ENCODE measurements at places on chromosomes 7 and 10.

GRCh38 chr10:24958721-24959381 lies 6.4 kb upstream of the PRTFDC1 start:
- DNase-seq = peak; percentile 73

GRCh38 chr7:116161728-116162127 lies 48.6 kb upstream of the TES start:
- no peak for DNase-seq

- DNase-seq = no peak
Measured at GRCh38 chr7:74074770-74075169, 8.8 kb upstream of the LIMK1 start.

GRCh38 chr7:1715671-1716074 lies 45.6 kb downstream of the ELFN1 start:
- DNase-seq = no peak

- DNase-seq = peak; percentile 16
Measured at GRCh38 chr10:44752451-44753441, 158.4 kb upstream of the TMEM72 start.

DNA sequence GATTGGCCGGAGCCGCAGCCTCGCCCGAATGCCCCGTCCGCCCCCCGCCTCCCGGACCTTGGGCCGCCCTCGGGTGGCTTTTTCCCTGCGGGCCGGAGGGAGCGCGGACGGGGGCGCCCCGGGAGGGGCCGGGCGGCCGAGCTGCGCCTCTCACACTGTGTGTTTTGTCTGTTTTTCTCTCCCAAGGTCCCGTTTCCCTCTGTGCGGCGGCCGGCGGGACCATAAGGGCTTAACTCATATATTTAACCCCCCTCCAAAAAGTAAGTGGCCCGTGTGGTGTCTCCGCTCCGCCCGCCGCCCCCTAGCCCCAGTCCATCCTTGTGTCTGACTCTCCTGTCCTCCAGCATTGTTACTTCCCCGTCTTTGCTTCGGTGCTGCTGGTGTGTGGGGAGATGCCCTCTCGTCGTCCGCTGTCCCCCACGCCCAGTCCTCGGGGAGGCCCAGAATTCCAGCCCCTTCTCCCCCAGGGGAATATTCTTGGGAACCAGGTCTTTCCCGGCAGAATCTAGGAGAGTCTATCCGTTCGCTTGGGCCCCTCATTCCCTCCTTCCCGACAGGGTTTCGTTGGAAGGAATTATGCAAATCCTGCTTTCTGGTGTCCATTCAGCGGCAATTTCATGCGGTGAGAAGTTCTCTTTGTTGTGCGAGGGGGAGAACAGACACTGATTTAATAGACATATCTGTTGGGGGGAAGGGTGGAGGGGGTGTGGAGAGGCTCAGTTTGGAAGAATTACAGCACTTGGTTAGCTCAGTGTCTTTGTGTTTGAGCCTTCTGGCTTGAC lies 1.3 kb downstream of the LCOR start:
- peak; percentile 65 for DNase-seq

DNA sequence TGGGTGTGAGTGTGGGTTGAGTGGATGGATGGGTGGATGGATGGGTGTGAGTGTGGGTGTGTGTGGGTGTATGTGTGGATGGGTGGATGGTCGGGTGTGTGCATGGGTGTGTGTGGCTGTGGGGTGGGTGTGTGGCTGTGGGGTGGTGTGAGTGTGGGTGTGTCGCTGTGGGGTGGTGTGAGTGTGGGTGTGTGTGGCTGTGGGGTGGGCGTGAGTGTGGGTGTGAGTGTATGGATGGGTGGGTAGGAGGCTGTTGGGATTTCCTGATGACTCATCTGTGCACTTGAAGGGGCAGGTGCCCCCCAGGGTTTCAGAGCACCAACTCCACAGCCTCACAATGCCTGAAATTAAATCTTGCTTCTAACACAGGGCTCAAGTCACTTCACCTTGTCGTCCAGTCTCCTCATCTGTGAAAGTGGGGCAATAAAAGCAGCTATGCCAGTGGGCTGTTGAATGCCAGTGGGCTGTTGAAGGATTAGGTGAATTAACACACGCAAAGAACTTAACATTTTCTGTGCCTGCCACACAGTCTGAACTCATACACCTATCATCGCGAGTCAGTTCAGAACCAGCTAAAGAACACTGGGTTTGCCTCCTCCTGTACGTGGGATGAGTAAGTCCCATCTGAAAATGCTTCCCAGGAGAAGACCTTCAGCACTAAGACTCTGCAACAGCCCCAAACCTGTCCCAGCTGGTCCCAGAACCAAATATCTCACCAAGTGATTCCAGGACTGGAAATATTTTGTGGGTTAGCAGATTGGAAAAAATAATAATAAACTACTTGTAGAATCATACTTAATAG lies 32.0 kb downstream of the SFMBT2 start:
- DNase-seq = no peak

DNA sequence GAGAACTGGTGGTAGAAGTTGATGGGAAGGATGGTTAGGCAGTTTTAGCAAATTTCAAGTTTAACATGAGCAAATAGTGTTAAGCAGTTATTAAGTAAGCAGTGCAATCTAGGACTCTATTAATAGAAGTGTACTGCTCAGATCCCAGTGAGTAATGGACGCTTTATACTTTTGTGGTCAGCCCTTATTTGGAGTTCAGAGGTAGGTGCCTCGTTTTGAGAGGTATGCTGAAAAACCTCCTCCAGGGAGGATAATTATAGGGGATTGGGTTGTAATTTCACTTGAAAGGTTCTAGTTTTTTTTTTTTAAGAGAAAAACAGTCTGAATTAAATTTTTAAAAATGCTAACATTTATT lies 33.5 kb upstream of the CCDC7 start:
- DNase-seq = no peak

DNA sequence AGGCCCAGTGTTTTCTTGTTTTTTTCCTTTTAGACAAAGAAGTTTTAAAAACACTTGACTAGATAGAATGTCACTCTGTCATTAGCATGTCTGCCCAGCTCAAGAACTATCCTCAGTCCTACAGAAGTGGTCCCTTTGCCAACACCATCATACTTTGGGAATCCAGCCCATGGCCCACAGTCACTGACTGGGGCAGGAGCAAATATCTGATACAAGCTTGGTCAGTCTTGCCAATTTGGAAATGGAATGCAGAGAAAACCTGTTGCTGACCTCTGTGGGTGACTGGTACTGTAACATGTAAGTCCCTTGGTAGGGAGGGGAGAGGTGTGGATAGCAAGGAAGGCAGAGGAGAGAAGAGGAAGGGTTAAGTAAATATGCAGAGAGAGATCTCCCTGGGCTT lies 47.8 kb downstream of the IPMK start:
- DNase-seq = no peak

DNA sequence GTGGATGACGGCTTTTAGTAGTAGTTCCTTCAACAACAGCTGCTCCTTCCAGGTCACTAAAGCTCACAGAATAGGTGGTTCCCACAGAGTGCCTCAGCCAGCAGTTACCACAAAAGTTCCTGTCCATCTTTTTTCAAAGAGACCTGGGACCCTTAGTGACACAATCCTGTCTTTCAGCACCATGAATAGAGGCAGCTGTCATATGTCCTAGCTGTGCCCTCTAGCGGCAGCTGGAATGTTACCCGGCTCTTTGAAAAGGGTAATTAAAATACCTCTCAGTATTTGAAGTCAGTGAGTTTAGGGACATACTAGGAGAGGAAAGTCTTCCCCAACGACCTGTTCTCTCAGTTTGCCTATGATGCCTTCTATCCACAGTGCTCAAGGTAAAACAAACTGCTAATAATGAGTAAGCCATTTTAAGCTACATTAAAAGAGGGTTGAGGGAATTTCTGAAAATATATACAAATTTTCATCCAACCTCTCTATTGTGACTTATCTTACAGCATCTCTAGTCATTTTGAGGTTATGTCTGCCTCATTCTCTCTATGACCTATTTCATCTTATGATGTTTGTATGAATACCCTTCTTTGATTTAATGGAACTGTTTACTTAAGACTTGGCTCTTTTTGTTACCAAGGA lies 290.8 kb downstream of the NXPH1 start:
- peak; percentile 27 for DNase-seq

GRCh38 chr10:61754587-61755550 lies 92.1 kb downstream of the CABCOCO1 start:
- no peak for DNase-seq

GRCh38 chr7:27262121-27262520 lies 19.5 kb downstream of the EVX1 start:
- no peak for DNase-seq

DNA sequence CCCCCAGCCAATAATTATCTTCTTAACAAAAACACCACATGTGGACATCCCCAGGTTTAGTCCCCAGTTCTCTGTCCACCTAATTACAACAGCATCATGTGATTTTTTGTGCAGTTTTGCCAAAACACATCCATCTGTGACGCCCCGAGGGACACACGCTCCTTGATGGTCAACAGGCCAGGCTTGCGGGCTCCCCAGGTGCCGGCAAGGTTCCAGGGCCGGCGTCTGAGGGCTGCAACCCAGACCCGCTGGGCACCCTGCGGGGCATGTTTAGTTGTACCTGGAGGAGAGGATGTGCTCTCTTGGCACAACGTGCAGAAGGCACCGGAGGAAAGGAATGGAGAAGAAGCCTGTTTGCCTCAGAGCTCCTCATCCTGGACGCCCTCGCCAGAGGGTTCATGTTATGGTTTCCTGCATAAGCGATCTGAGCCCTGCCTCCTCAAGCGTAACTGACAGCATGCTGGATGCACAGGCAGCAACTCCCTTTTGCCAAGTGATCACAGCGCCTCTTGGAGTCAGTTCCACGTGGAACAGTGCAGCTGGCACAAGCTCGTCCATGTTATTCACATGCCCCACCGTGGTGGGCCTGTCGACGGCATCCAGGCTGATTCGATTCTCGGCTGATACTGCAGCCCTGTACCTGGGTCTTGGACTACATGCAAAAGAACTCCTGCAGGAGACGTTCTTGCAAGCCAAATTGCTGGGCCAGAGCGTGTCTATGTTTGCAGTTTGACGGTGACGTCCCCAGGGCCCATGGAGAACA lies 41.6 kb downstream of the JAKMIP3 start:
- no peak for DNase-seq

- DNase-seq = peak; percentile 30
Measured at GRCh38 chr7:15555381-15555859, 6.4 kb downstream of the AGMO start.

DNA sequence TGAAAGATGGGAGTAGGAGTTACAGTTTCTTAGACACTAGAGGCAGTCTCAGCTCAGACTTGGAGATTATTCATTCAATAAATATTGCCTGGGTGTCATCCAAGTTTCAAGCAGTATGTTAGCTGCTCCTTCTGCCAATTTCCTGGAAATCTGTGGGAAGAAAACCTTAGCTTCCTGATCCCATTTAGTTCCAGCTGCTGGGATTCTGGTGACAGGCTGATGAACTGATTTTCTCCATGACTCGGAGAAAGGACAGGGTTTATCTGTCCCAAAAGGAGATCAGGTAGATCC lies 95.8 kb downstream of the CLEC2L start:
- peak; percentile 79 for DNase-seq

DNA sequence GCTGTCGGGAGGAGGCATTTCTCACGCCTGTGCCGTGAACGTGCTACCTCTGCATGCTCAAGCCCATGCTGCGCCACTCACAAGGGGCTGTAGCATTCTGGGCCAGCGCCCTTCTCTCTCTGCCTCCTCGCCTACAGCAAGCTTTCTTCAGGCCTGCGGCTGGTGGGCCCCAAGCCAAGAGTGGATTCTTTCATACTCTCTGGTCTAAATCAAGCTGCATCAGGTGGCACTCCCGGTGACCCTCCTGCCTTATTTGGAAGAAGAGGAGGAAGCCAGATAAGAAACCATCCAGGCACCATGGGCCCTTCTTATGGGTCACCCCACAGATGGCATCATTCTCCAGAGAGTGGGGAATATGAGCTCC lies 86.7 kb upstream of the DUSP5 start:
- no peak for DNase-seq

DNA sequence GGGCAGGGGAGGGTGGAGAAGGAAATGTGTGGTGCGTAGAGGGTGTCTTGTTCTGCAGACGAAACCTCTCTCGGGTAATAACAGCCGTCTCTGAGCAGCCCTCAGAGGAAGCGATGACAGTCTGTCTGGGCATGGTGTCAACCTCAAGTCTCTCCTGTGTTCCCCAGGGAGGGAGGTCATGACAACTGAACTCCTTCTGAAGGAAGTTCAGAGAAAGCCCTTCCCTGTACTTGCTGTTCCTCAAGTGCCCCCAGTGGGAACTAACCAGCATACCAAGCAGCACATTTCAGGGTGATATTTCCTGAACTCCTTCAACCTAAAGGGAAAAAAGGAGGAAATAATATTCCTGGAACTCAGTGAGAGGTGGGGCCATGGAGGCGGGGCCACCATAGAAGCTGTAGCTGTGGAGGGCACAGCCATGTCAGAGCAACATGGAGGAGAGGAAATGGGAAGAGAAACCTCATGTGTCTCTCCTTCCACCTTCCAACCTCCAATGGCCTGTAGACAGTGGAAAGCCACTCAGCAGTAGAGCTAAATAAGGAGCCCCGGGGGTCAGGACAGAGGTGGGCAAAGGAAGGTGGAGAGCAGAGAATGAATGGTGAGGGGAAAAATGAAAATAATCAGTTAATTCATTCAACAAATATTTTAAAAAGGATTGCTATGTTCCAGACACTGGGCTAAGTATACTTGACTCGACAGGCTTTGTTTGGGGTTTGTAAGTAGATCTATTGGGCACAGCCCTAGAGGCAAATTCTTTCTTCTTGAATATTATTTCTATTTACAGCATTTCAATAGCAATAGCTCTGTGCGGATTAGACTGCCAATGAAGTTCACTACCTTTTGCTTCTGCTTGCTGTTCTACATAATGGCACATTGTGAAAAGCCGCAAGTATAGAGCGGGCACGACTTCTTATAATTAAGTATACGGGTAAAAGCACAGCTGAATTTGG lies 61.0 kb upstream of the AOAH start:
- no peak for DNase-seq

DNA sequence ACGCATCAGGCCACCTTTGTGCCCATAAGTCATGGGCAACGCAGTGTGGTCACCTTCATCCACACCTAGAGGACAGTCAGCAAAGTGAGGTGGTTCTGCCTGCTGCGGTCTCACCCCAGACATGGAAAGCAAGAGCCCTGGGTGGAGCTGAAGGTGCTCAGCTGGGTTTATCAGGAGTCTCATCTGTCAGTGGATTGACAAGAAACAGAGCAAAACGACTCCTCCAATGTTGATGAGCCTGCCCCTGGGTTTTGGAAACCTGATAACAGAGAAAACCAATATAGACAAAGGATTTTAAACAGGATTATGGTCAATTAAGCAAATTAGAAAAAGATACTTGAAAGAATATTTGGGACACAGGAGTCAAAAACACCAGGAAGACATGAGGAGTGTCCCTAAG lies 229.3 kb upstream of the PRSS58 start:
- no peak for DNase-seq

DNA sequence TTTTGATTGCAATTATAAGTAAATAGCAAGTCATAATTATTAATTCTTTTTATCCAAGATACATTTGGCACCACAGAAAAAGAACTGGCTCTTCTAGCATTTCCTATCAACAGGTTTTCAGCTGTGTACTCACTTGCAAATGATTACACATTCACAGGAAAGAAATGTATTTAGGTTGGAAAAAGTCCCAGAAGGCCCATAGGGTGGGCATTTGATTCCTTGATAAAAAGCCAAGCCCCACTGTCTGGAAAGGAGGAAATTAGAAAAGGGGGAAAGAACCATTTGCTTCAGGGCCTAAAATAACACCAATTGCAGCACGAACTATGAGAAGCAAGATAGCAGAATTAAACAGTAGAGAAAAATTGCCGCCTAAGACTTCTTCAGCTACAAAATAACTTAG lies 80.8 kb upstream of the COL1A2 start:
- no peak for DNase-seq
